Pancreas (tissue), 10 donors: ENCODE measurements at places on chromosomes 5 and 9.

DNA sequence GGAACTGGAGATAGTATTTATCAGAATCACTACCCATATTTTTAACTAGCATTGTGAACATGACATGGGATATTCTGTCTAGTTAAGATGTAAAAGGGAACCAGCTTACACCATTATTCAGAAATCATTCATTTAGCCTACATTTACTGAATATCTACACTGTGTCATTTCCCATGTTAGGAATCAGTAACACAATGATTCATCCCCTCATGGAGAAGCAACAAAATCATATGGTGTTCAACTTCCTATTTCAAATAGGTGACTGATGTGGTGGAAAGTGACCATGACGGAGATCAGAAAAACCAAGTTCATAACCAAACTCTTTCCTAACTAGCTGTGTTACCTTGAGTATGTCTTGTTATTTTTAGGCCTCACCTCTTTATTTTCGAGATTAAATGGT, 550.0 kb upstream of the TUSC1 start:
- H3K4me1 ChIP-seq: peaks cover 8% of the 10 kb centered on the region
- no peak for DNase-seq
- no peak overlapping the region for H3K27ac ChIP-seq
- no peaks in the 10 kb centered on the region for H3K27me3 ChIP-seq

DNA sequence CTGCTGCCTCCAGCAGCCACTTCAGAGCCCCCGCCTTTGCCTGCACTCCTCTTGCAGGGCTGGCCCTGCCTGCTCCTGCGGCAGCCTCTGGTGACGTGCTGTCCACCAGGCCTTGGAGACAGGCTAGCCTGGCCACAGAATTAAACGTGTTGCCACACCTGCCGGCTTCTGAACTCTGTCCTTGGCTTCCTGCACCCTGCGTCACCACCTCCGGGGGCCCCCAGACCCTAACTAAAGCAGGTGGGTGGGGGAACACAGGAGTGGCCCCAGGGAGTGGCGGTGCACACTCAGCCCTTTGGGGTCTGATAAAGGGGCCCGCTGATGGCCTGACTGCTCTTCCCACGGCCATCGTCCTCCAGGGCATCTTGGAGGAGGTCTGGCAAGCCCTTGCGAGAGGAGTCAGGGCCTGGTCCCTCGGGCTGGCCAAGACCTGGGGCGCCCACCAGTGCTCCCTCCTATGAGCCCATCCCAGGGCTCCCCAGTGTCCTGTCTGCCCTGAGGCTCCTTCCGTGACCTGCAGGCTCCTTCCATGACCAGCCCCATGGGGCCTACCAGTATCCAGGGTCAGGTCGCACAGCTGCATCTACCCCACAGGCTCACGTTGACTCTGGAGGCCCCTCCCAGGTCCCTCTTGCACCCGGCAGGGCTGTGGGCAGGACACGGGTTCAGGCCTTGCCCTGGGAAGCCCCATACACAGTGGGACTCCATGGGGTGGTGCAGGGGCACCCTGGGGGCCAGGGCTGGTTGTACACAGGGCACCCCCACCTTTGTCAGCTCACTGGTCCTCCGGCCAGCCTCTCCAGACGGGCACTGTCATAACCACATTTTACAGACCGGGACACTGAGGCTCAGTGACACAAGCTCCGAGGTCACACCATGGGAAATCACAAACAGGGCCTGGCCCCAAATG, 1.0 kb upstream of the MAMDC4 start:
- H3K27ac ChIP-seq: peak overlapping the region; percentile 42
- peaks cover 25% of the 10 kb centered on the region for H3K4me1 ChIP-seq
- peak; percentile 82 for DNase-seq
- H3K4me3 ChIP-seq: no peak overlapping the region
- no peaks in the 10 kb centered on the region for H3K27me3 ChIP-seq
- no peaks in the 10 kb centered on the region for H3K36me3 ChIP-seq

GRCh38 chr9:33185858-33186257, 18.7 kb upstream of the B4GALT1 start:
- peak overlapping the region; percentile 63 for H3K27ac ChIP-seq
- no peaks in the 10 kb centered on the region for H3K36me3 ChIP-seq
- H3K4me3 ChIP-seq: no peak overlapping the region
- no peaks in the 10 kb centered on the region for H3K27me3 ChIP-seq
- H3K4me1 ChIP-seq: peaks cover 13% of the 10 kb centered on the region

GRCh38 chr5:42828671-42829070, 17.0 kb upstream of the SELENOP start:
- no peaks in the 10 kb centered on the region for H3K27me3 ChIP-seq
- no peaks in the 10 kb centered on the region for H3K36me3 ChIP-seq
- no peak overlapping the region for H3K4me3 ChIP-seq
- H3K4me1 ChIP-seq: peaks cover 8% of the 10 kb centered on the region

GRCh38 chr9:2621722-2622460, at the start of gene VLDLR:
TSS of gene VLDLR (plus strand) at chr9:2621787. CDS start at chr9:2622190, 403 bp downstream.
- H3K4me1 ChIP-seq: peaks cover 26% of the 10 kb centered on the region
- DNase-seq: peak; percentile 80
- no peaks in the 10 kb centered on the region for H3K27me3 ChIP-seq
- H3K27ac ChIP-seq: peak within 1 kb of the TSS; percentile 98
- no peaks in the 10 kb centered on the region for H3K36me3 ChIP-seq
- peak within 1 kb of the TSS; percentile 91 for H3K4me3 ChIP-seq

DNA sequence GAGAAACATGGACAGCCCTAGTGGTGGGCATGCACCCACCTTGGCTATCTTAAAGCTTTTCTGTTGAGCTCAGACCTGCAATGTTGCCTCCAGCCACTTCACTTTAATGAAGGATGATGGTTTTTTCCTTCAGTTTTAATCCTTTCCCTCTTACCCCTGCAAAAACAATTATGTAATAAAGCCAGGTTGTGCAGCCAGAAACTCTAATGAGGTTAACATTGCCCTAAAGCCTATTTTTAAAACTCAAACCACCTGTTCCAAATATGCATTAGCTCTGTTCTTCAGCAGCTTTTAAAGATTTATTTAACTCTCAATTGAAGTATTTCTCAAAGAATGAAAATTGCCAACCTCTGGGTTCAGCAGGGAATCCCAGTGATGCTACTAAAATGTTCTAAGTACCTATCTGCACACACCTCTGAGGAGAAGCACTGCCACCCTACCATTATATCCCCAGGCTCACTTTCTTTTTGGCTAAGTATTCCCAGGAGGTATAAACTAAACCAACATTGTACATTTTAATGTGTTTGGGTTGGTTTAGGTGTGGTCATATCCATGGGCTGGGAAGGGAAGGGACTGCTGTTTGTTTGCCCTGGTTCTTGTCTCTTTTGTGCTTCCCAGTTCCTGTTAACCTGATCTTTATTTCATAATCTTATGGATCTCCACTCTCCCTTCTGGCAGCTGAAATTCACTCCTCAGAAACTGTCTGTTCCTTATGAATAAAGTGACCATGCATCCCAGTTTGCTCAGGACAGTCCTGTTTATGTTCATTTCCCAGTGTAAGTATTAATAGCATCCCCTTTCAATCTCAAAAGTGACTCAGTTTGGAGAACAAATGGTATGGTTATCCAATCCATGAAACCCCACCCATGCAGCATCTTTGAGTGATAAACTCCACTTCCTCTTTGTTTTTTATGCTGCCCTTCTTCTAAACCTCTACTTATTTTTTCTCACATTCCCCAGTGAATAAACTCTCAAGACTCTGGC, 251.7 kb downstream of the RAB3C start:
- H3K27ac ChIP-seq: no peak overlapping the region
- DNase-seq: no peak
- H3K27me3 ChIP-seq: no peaks in the 10 kb centered on the region
- H3K4me3 ChIP-seq: no peak overlapping the region
- H3K4me1 ChIP-seq: no peaks in the 10 kb centered on the region

GRCh38 chr5:15951550-15951949, 228.0 kb downstream of the MARCHF11 start:
- DNase-seq: no peak
- no peak overlapping the region for H3K4me3 ChIP-seq
- no peak overlapping the region for H3K27ac ChIP-seq
- H3K36me3 ChIP-seq: no peaks in the 10 kb centered on the region
- H3K4me1 ChIP-seq: no peaks in the 10 kb centered on the region
- H3K27me3 ChIP-seq: no peaks in the 10 kb centered on the region

DNA sequence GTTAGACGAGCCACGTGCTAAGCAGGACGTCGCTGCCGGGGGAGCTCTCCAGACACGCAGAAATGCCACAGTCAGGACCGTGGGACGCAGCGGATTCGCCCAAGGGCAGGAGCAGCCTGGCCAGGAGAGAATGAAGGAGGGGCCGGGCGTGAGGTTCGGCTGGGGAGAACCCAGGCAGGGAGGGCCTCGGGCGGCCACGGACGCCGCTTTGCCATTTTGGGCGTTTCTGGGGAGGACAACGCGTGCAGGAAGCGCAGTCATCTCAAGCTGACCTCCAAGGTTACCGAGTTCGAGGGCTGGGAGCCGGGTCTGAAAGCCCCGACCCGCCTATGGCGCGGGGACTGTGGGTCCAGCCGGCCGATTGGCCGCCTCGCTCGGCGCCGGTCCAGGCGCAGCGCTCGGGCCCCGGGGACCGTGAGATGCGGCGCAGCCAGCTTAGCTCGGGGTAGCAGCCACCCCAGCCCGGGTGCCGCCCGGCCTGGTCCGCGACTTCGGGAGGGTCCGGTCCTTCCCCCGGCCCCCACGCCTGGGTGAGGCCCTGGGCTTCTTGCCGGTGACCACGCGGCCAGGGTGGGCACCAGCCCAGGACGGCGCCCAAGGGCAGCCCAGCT, 760 bp upstream of the MAN1B1 start:
- H3K27me3 ChIP-seq: no peaks in the 10 kb centered on the region
- DNase-seq: peak; percentile 56
- H3K36me3 ChIP-seq: no peaks in the 10 kb centered on the region

DNA sequence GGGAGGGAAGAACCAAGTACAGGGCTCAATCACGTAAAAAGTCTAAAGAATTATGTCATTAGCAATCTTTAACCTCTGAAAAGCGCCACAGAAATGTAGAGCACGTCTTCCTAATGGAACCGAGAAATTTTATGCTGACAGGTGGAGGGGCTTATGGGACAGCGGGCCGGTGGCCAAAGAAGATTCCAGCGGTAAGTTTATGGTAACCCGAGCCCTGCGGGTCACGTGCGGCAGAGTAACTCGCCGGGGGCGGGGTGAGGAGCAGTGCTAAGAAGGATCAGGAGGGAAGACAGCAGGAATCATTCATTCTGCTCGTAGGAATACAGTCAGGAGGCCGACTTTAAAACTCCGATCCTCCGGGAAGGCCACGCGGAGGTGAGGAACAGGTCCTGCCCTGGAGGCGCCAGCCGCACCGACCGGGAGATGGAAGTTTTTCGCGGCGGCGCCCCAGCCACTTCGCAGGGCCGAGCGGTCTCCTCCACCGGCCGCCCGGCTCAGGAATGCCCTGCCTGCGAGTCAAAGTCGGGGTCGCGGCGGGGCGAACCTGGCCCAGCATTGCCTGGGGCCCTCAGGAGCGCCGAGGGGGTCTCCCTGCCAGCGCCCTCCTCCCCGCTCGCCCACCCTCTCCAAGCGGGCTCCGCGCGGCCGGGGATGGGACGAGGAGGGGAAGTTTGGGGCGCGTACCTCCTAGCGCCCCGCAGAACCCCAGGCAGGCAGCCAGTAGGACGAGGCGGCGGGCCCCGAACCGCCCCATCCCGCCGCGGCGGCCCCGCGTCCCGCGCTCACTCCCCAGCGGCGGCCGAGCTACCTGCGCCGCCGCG, 101.8 kb downstream of the ESM1 start:
- H3K4me3 ChIP-seq: peak overlapping the region; percentile 64
- H3K27me3 ChIP-seq: no peaks in the 10 kb centered on the region
- H3K27ac ChIP-seq: no peak overlapping the region
- no peaks in the 10 kb centered on the region for H3K4me1 ChIP-seq
- no peaks in the 10 kb centered on the region for H3K36me3 ChIP-seq

GRCh38 chr5:69029292-69029691, 64.5 kb upstream of the SLC30A5 start:
- no peak overlapping the region for H3K27ac ChIP-seq
- no peaks in the 10 kb centered on the region for H3K27me3 ChIP-seq
- no peak overlapping the region for H3K4me3 ChIP-seq
- H3K36me3 ChIP-seq: no peaks in the 10 kb centered on the region

DNA sequence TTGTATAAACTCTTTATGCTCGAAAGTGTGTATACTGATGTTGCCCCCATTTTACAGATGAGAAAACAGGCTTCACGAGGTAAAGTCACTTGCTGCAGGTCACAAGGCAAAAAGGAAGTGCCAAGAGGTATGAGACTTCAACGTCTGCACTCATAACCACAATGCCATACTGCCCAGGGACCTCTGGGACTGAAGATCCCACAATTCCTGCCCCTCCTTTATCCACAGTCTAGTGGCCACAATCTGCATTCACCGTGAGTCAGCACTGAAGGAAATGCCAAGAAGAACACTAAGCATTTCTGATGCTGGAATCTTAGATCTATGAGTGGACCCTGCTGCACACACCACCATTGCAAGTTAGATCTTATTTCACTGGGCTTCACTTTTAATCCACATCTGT, 37.3 kb downstream of the MED27 start:
- H3K4me3 ChIP-seq: no peak overlapping the region
- H3K27me3 ChIP-seq: no peaks in the 10 kb centered on the region
- no peaks in the 10 kb centered on the region for H3K4me1 ChIP-seq

- H3K36me3 ChIP-seq: no peaks in the 10 kb centered on the region
- no peaks in the 10 kb centered on the region for H3K27me3 ChIP-seq
- peaks cover 6% of the 10 kb centered on the region for H3K4me1 ChIP-seq
- H3K4me3 ChIP-seq: no peak overlapping the region
- DNase-seq: no peak
These were observed 176.5 kb downstream of the HSPA4 start for GRCh38 chr5:133228316-133228715.

DNA sequence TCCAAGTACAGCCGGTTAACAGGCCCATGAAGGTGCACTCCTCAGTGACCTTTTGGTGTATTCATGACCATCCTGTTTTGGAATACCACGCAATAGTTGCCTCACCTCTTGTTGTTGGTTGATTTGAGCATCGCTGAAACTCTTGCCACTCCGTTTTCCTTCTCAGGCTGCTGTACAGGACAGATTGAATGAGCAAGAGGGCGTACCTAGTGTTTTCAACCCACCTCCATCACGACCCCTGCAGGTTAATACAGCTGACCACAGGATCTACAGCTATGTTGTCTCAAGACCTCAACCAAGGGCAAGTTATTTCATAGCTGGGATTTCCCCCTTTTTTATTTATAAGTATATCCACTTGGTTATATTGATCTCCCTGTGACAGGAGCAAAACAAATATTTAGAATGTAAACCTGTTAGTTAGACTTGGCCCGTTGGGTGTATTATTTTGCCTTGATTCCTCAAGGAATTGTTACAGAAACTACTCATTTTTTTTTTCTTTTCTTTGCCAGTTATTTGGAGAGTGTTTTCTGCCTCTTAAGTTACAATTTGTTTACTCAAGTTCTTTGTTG, 38.1 kb downstream of the FAF2 start:
- H3K27me3 ChIP-seq: no peaks in the 10 kb centered on the region
- H3K27ac ChIP-seq: no peak overlapping the region
- H3K4me1 ChIP-seq: peaks cover 4% of the 10 kb centered on the region
- H3K36me3 ChIP-seq: peaks cover 2% of the 10 kb centered on the region

DNA sequence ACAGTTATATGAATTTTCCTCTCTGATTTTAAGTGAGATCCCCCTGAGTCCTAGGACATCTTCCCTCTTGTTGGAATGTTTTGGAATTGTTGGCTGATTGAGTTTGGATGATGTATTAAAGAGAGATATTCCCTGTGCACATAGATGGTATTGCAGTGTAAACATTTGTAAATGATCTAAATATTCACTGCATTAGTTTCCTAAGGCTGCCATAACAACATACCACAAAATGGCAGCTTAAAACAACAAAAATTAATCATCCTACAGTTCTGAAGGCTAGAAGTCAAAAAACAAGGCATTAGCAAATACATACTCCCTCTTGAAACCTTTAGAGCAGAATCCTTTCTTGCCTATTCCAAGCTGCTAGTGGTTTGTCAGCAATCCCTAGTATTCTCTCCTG, 38.0 kb upstream of the MROH2B start:
- no peaks in the 10 kb centered on the region for H3K36me3 ChIP-seq
- H3K4me1 ChIP-seq: no peaks in the 10 kb centered on the region
- H3K27me3 ChIP-seq: no peaks in the 10 kb centered on the region
- no peak overlapping the region for H3K27ac ChIP-seq
